ENCODE measurements at places on chromosomes 5 and 9. TPM values are rescaled to one million over a fixed set of nuclear protein-coding genes. Genes with fewer than 3 reads are reported as not detected.

GRCh38 chr9:124312290-124313265 is 54.8 kb downstream of the NEK6 start:
- no peak overlapping the region for H3K4me3 ChIP-seq
- peaks cover 5% of the 10 kb centered on the region for H3K36me3 ChIP-seq
- no peak overlapping the region for H3K27ac ChIP-seq
- no peak for DNase-seq
- H3K27me3 ChIP-seq = no peaks in the 10 kb centered on the region

- no peak overlapping the region for H3K4me3 ChIP-seq
- H3K4me1 ChIP-seq = no peaks in the 10 kb centered on the region
- no peak overlapping the region for H3K27ac ChIP-seq
- DNase-seq = no peak
- no peaks in the 10 kb centered on the region for H3K27me3 ChIP-seq
Measured at GRCh38 chr9:110640736-110641135, 27.9 kb upstream of the MUSK start.

DNA sequence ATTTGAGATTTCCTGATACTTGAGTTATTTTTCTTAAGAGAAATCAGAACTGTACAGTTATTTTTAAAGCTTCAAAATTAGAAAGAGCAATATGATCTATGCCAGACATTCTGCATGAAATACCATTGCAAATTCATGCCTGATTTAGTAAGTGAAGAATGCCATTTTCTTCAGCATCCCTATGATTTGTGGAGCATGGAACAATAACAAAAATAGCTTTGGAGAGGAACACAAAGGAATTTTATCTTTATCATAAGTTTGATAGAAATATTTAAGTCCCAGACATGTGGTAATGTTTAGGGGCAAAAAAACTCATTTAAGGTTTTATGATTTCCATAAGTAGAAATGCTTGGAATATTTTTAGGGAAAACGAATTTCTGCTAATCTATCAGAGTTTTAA is 1863.4 kb downstream of the EFNA5 start:
- H3K36me3 ChIP-seq = no peaks in the 10 kb centered on the region
- H3K4me3 ChIP-seq = no peak overlapping the region
- H3K4me1 ChIP-seq = no peaks in the 10 kb centered on the region

DNA sequence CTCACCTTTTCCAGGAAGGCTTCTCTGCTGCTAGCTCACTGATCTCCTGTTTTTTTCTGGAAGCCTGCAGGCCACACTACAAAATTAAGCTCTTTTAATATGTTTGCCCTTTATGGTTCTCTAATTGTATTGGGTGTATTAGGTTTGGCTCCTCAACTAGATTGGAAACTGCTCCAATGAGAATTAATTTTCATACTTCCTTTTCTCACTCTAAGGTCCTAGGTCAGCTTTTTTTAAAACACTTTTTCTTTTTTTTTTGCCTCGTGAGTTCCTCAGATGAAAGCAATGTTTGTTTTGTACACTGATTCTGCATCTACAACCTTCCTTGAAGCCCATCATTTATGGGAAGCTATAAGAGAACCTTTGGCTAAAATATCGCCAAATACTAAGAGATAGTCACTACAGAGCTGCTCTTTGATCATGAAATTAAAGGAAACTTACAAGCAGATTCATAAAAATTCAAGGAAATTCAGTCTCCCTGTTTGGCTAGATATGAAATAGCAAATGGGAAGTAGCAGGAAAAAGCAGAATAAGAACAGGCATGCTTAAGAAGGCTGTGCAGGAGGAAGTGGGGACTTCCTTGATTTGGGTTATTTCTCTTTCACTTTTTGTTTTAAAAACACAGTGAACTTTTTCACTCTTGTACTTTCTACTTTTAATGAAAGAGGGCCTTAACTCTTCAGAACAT is 55.2 kb upstream of the FYB1 start:
- no peak overlapping the region for H3K4me3 ChIP-seq
- no peaks in the 10 kb centered on the region for H3K4me1 ChIP-seq
- no peaks in the 10 kb centered on the region for H3K36me3 ChIP-seq
- no peaks in the 10 kb centered on the region for H3K27me3 ChIP-seq

DNA sequence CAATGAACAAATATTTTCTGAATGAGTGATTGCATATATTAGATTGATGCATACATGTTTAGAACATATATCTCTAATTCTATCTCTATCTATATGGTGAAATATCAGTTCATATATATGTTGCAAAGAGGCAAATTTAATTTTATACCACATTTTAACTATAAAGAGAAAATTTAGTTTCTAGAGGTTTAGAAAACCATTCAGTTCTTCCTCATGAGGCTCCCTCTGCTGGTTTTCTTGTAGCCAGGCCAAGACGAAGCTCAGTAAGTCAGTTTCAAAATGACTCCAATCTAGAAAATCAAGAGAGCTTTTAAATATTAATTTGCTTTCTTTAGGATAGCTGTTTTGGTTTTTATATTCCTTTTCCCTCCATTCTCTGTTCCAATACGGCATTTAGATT is 312.1 kb downstream of the TMEM232 start:
- H3K27me3 ChIP-seq = no peaks in the 10 kb centered on the region
- no peaks in the 10 kb centered on the region for H3K36me3 ChIP-seq
- no peak for DNase-seq
- no peak overlapping the region for H3K27ac ChIP-seq
- H3K4me1 ChIP-seq = no peaks in the 10 kb centered on the region
- H3K4me3 ChIP-seq = no peak overlapping the region

IL5 gene
- not detected for total RNA-seq

CDH12 gene
- total RNA-seq = not detected
